Nephron progenitor cell (in vitro differentiated cells): ENCODE measurements at places on chromosomes 7 and 10.

DNA sequence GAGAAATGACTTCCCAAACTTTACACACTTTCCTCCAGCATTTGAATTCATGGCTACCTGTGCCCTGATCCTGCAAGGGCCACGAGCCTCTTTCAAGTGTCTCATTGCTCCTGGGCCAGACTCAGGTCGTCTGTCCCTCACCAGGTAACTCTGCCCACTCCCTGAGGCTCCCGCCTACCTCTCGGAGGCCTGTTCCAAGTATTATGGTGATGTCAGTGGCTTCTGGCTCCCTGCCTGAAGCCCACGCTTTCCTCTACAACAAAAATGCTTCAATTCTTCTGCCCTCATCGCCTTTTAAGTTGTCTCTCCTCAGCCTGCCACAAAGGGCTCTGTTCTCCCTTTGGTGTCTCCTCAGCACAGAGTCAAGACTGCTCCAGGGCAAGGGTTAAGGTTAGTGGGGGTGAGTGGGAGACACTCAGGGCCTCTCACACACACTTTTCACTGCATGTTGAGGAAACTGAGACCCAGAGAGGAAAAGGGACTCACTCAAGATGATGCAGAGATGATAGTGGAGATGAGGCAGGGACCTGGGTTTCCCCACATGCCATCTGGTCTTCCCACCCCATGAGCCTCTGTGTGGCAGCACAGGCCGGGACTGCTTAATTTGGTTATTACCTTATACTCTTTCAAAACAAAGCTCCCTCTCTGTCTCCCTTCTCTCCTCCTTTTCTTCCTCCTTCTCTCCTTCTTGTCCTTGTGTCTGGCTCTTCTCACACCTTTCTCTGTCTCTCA, 28.3 kb upstream of the EGR2 start:
- no peak for DNase-seq

DNA sequence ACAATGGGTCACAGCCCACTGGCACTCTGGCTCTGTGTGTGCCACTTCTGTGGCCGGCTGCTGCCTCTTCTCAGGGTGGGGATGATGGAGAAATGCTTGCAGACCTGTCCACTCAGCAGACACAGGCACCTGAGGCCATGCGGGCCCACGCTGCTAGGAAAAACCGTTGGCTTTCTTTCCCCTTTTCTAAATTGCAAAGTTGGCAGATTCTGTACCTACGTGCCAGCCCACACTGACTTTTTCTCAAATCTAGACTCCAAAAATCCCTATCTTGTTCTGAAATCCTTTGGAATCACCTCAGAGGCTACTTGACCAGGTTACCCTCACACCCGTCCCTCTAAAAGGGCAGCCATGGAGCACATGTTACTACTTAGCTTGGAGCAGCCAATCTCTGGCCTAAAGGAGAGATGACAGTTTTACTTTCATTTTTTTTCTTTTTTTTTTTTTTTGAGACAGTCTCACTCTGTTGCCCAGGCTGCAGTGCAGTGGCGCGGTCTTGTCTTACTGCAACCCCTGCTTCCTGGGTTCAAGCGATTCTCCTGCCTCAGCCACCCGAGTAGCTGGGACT, 99.4 kb downstream of the RNF216 start:
- DNase-seq: no peak

- no peak for DNase-seq
These were observed 5.3 kb downstream of the COL1A2 start for GRCh38 chr7:94400022-94400421.

GRCh38 chr10:22444219-22444788, 99.0 kb downstream of the SPAG6 start:
- DNase-seq: no peak

DNA sequence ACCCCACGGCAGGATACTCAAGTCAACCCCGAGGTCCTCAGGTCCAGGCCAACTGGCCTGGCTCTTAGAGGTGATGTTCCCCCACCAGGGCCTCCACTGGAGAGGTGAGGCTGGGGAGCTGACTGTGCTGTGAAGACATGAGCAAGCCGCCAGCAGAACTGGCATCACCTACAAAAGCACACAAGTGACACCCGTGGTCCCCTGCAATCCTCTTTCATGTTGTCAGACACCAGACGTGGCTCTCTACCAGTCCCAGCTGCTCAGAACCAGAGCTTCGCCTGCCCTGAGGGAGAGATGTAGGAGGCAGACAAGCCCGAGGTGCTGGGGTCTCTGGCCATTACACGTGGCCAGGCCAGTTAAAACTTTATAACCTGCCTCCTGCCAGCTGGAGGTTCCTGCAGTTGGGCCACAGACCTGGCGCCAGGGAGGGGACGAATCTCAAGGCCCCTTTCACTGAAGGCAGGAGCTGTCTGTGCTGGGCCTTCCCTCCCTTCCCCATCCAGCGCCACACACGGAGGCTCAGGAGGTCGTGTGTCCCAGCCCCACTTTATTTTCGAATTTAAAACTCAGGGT, 2.2 kb downstream of the COMTD1 start:
- no peak for DNase-seq

DNA sequence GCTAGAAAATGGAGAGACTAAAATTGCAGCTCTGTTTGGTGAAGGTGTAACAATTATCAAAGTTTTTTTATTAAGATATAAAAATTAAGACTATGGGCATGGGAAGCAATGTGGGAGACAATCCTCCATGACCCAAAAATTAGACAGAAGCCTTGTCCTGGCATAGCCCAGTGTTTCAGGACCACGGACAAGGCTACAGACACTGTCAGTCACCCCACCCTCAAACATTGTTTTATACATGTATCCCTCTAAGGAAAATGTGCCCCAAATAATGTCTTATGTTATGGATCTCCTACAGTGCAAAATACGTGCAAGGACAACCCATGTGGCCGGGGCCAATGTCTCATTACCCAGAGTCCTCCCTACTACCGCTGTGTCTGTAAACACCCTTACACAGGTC, 24.0 kb downstream of the HABP2 start:
- peak; percentile 74 for DNase-seq

GRCh38 chr10:13003004-13003403, 1.5 kb upstream of the CCDC3 start:
- DNase-seq: no peak

DNA sequence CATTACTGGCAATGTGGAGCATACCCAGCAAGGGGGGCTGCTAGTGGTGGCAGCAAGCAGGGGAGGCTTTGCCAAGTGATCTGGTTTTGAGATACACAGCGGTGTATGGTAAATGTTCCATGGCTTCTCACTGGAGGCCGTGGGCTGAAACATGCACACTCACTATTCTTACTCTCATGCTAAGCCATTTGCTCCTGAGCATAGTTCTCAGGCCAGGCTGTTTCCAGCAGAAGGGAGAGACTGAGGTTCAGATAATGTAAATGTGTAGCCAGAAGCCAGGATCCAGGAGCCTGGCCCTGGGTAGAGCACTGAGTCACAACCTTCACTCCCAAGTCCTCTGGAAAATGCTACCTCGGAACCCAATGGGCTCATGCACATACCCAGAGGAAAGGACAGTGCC, 757.9 kb downstream of the GRID1 start:
- no peak for DNase-seq

DNA sequence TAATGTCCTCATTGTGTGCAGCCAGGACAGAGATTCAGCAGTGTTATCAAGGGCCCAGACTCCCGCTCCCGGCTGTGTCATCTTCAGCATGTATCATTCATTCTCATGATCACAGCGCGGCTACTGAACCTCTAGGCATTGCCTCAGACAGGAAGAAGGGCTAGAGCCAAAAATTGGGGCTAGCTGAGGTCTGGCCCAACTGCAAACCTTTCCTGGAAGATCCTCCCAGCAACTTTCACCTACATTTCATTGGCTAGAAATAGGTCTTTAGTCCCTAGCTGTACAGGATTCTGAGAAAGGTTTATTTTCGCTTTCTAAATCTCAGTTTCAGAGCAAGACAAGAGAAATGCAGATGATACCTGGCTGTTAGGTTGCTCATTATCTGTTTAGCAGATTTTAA, 81.9 kb downstream of the CREM start:
- no peak for DNase-seq

- DNase-seq: peak; percentile 53
These were observed 11.2 kb upstream of the SLC35B4 start for GRCh38 chr7:134327896-134328295.

GRCh38 chr7:22688084-22688483, 38.9 kb upstream of the IL6 start:
- DNase-seq: no peak

GRCh38 chr7:140902303-140902953, 22.3 kb downstream of the BRAF start:
- no peak for DNase-seq

DNA sequence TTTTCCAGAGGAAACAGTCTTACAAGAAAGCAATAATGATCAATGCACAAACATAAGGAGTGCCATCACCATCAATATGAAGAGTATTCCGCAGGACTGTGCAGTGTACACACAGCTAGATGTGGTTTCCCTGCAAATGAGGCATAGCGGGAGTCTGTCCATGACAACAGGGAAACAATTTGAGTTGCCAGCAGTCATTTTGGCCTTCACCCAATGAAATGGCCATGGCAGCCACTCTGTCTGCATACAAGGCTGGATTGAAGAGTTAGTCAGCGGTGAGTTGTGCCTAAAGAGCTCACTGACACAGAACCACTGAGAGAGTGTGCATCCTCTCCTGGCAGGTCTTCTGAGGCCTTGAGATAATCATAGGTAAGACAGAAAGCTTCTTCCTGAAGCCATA, 303.3 kb downstream of the IPMK start:
- DNase-seq: no peak

DNA sequence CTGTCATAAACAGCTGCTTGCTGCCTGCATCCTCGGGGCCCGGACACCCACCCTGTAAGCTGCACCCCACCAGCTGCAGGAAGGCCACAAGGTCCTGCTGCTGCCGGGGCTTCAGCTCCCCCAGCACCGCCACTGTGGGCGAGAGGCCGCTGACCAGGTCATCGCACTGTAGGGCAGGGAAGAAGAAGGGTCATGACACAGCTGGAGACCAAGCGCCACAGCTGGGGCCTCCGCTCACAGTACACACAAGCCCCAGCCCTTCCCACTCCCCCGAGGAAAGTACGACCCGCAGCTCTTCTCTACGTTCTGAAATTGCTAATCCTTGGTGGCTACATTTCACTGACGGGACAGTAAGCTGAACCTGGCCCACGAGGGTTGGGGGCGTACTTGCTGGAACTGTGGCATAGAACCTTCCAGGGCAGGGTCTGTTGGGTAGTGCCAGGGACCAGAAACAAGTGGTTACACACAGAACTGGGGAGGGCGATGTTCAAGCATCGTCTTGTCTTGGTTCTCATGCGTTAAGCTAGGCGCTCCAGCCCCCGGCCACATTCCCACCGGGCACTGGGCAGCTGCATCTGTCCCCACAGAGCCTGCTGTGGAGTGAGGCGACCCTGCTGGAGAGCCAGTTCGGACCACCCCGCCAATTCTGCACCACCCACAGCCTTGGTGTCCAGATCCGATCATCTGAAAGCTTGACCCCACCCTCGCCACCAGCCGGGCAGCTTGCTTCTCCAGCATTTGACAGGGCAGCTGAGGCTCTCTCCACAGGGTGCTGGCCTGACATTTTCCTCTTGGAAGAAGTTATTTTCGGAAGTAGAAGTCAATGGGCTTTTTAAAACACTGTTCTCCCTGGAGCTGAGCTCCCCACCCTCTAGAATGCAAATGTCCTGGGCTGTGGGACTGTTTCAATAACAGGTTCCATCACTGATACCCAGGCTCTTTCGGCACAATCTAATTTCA, 50.8 kb downstream of the GSDME start:
- DNase-seq: no peak

DNA sequence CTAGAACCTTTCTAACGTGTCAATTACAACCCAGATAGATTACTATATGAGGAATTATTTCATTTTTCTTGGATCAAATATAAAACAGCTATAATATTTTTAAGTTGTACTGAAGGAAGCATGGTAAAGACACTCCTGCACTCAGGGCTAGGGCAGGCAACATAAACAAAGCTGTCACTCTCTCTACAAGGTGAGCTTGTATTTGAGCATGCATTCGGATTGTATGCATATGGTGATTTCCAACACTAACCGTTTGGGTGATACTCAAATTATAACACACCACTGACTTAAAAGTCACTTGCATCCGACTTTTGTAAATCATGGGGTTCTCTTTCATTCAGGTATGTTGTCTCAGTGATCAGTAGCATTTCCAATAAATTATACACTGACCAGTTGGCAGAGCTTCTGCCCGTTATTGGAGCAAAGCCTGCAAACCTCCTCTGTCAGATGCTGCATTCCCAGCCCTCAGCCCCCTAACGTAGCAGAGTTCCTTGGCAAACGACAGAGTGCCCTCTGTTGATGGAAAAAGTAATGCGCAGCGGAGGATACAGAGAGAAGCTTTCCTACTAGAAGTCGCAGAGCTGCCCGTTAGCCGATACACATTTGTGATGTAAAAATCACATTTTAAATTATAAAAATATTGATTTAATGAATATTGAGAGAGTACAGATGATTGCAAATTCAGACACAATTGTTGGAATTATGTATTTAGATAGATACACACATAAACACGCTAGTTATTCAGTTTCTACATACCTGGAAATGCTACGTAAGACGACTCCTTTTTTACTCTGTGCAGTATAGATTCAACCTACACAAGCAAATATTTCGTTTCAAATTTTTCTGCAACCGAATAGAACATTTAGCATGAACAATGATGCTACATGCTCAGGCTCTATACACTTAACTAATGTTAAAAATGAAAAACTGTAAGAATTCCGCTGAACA, 173.9 kb upstream of the SP4 start:
- peak; percentile 74 for DNase-seq

- DNase-seq: no peak
These were observed 741.7 kb downstream of the GRM8 start for GRCh38 chr7:126511046-126511445.

DNA sequence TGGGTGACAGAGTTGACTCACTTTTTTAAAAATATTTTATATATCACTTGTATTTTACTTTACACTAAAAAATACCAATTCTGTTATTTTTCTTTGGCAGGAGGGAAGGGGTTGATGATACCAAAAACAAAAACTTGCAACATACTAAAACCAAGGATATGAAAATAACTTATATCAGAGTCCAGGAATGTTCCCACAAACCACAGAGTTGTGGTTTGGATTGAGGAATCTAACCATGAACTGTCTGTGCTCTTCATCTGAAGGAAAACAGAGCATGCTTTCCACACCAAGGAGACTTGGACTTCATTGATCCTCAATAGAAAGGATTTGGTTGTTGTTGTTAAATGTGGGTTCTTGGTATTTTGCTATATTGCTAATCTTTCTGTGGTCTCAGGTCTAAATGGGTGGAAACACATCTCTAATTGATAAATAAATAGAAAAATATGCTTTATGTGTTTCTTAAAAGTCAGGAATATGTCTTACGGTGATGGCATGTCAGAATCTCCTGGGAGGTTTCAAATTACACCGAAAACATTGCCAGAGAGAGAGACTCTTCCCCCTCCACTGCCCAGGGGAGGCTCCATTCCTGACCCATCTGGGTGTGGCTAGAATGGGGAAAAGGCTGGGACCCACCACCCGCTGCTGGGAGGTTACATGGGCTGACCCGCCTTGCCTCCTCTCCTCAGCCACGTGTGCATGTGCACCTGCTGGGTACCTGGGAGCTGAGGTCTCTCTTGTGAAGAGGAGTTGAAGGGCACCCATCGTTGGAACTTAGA, 46.9 kb upstream of the STK17A start:
- no peak for DNase-seq
